B cell (primary cell): ENCODE measurements at places on chromosomes 12 and 14. TPM values are rescaled to one million over a fixed set of nuclear protein-coding genes. Genes with fewer than 3 reads are reported as not detected.

- no peaks in the 10 kb centered on the region for H3K27me3 ChIP-seq
- no peaks in the 10 kb centered on the region for H3K36me3 ChIP-seq
- H3K27ac ChIP-seq, result no peak overlapping the region
- no peak overlapping the region for H3K4me3 ChIP-seq
- H3K4me1 ChIP-seq, result peaks cover 9% of the 10 kb centered on the region
These were observed 226.3 kb downstream of the ERC1 start for GRCh38 chr12:1217191-1217949.

- H3K4me1 ChIP-seq, result no peaks in the 10 kb centered on the region
- H3K36me3 ChIP-seq, result no peaks in the 10 kb centered on the region
- no peaks in the 10 kb centered on the region for H3K27me3 ChIP-seq
- H3K4me3 ChIP-seq, result no peak overlapping the region
- no peak for DNase-seq
These were observed 328.7 kb downstream of the RAD51B start for GRCh38 chr14:68148276-68148675.

- no peaks in the 10 kb centered on the region for H3K36me3 ChIP-seq
- DNase-seq, result peak; percentile 15
- no peaks in the 10 kb centered on the region for H3K27me3 ChIP-seq
- H3K4me3 ChIP-seq, result no peak overlapping the region
- H3K27ac ChIP-seq, result no peak overlapping the region
These were observed 31.5 kb upstream of the ANO6 start for GRCh38 chr12:45184147-45184963.

- peaks cover 3% of the 10 kb centered on the region for H3K36me3 ChIP-seq
- no peak overlapping the region for H3K4me3 ChIP-seq
- H3K27ac ChIP-seq, result peak overlapping the region; percentile 11
- peaks cover 93% of the 10 kb centered on the region for H3K4me1 ChIP-seq
- H3K27me3 ChIP-seq, result no peaks in the 10 kb centered on the region
These were observed 1.5 kb upstream of the DTX1 start for GRCh38 chr12:113054948-113055486.

DNA sequence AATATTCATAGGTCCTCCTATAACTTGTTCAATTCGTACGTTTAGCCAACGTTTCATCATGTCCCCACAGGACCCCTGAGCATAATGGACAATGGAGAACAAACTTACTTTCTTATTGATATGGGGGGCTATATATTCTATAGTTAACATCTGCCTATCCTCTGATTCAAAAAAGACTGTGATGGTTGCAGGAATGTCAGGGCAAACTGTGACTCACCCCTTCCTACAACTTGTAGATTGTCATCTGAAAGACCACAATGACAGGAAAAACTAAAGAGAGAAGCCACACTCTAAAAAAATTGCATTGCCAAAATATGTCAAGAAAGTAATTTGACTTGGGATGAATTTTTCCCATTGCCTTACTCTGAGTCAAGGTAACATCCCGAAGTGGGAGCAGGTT lies 50.8 kb downstream of the CATSPERB start:
- no peaks in the 10 kb centered on the region for H3K27me3 ChIP-seq
- H3K4me1 ChIP-seq, result no peaks in the 10 kb centered on the region
- DNase-seq, result no peak

The PRH2 gene
- not detected in 2 replicates for total RNA-seq
